MCF 10A (cell line): ENCODE measurements at places on chromosomes 3 and 15. TPM values are rescaled to one million over a fixed set of nuclear protein-coding genes. Genes with fewer than 3 reads are reported as not detected.

DNA sequence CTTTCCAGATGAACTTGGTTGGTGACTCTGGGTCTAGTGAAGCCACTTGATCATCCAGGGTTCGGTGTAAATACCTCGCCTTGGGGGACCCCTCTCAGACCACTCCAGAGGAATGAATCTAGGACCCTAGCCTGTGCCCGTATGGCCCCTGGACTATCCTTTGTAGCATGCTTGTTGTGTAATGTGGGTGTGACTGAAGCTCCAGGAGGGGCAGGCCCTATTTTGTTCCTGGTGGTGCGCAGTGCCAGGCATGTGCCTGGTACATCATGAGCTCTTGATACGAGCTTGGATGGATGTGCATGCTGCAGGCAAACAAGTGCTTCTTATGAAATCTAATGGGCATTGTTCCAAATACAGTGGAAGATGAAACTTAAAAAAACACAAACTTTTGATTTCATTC, 82.8 kb downstream of the EBLN2 start:
- no peak overlapping the region for H3K4me3 ChIP-seq
- no peaks in the 10 kb centered on the region for H3K36me3 ChIP-seq
- H3K4me1 ChIP-seq, result no peaks in the 10 kb centered on the region

- no peaks in the 10 kb centered on the region for H3K27me3 ChIP-seq
- no peaks in the 10 kb centered on the region for H3K4me1 ChIP-seq
- no peaks in the 10 kb centered on the region for H3K36me3 ChIP-seq
- H3K27ac ChIP-seq, result no peak overlapping the region
- H3K4me3 ChIP-seq, result no peak overlapping the region
- no peak for DNase-seq
Measured at GRCh38 chr3:110397115-110397514, 674.5 kb upstream of the NECTIN3 start.

DNA sequence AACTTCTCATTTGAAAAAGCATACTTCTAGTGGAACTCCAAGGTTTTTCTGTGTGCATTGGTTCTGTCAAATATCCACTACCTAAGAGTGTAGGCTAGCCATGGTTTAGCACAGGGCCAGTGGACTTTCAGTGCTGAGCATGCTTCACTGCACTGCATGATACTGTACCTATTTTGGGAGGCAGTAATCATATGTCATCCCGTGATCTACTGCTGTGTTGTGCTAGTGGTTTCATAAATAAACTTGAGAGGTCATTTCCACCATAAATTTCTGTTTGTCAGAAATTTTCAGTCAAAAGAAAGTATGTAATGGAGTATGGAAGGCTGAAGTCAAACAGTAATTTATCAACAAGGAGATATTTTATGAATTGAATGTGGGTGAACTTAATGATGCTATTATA, 203.6 kb downstream of the ROBO1 start:
- H3K4me3 ChIP-seq, result no peak overlapping the region
- H3K27ac ChIP-seq, result no peak overlapping the region
- peaks cover 61% of the 10 kb centered on the region for H3K27me3 ChIP-seq
- H3K4me1 ChIP-seq, result no peaks in the 10 kb centered on the region
- no peak for DNase-seq

GRCh38 chr3:191848818-191849217, 387.9 kb downstream of the PYDC2 start:
- H3K36me3 ChIP-seq, result no peaks in the 10 kb centered on the region
- H3K27me3 ChIP-seq, result no peaks in the 10 kb centered on the region
- no peaks in the 10 kb centered on the region for H3K4me1 ChIP-seq
- H3K27ac ChIP-seq, result no peak overlapping the region
- H3K4me3 ChIP-seq, result no peak overlapping the region

Gene GPR156
- total RNA-seq, result 0.72 and 1.0 TPM in 2 replicates

- no peak within 1 kb of the TSS for H3K27ac ChIP-seq
- peaks cover 51% of the 10 kb centered on the region for H3K27me3 ChIP-seq
- peak; percentile 14 for DNase-seq
- no peaks in the 10 kb centered on the region for H3K4me1 ChIP-seq
Measured at GRCh38 chr3:193554811-193555210, at the start of gene ATP13A4. Gene ATP13A4, minus strand, starts transcription at chr3:193554895. Its CDS starts 96 bp downstream, at chr3:193554799.
